ENCODE measurements at places on chromosomes 6 and 20.

DNA sequence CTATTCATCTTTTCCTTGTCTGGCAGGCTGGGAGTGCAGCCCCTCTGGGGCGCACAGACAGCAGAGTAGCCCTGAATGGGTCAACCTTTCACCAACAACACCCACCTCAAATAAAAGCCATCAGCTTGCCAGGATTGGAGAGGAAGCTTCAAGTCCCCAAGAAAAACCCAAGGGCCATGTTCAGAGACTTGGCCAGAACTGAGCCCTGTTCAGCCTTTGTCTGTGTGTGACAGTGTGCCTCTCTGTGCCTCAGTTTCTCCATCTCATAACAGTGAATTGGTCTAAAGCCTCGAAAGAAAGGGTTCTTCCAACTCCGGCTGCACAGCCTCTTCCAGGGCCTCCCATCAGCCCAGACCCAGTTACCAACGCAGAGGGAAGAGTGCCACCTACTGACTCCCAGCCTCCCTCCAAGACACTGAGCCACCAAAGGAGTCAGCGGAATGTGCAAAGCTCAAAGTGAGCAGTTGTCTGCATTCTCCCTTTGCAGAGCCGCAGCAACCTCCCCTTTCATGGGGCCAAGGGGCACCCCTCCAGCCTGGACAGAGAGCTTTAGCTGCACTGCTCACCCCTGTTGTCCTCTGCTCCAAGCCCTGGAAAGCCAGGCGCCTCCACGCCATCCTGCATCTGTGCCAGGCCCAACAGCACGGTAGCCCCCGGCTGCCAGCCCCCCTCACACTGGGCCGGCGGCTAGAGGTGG, 82.7 kb upstream of the TOP1 start:
- no peak for DNase-seq

GRCh38 chr20:11728937-11729336, 188.8 kb upstream of the BTBD3 start:
- DNase-seq = no peak

DNA sequence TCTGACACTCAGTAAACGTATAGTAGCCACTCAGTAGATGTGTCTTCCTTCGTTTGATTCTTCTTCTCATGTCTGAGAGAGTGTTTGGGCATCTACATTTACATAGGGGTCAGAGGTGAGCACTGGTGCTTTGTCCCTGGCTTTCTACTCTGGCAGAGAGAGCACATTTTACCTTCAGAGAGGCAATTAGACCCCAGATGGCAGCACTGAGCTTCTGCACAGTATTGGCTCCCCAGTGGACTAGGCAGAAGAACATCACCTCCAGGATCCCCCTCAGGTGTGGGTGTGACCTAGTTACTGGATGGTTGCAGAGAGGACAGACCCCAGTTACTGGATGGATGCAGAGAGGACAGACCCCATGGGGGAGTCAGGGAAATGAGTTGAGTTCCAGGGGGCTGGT, 327.2 kb downstream of the DHX35 start:
- DNase-seq = no peak

- DNase-seq = no peak
Observed at GRCh38 chr6:18629571-18629970, 242.4 kb downstream of the RNF144B start.

GRCh38 chr6:61682562-61682961, 603.5 kb downstream of the KHDRBS2 start:
- DNase-seq = no peak

GRCh38 chr6:166596776-166597507, 10.5 kb upstream of the RAMACL start:
- no peak for DNase-seq
